ENCODE measurements at places on chromosomes 7 and 10.
A peak's percentile ranks its signal among the peaks of the same experiment; 100 is the strongest.

DNA sequence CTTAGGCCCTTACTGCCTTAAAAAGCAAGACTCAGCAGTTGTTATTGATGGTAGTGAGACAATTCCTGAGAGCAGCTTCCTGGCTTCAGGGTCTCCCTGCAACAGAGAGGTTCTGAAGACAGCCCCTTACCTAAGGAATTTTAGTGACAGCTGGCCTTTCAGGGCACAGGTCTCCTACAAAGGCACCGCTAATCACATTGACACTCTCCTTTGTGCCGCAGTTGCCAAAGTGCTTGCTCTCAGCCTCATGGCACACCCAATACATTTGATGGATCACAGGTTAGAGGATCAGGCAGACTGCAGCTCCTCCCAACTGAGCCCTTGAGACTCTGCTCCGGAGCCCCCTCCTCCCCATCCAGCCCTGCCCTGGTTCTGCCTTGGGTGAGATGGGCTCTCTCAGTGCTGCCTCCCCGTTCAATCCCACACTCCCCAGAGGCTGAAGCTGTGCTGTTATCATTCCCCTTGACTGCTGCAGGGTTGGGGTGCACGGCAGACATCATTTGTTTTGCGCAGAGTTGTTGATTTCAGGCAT is 198.2 kb downstream of the EMX2 start:
- DNase-seq = no peak

- DNase-seq = no peak
These were observed 25.5 kb upstream of the TRIL start for GRCh38 chr7:28983396-28984190.

DNA sequence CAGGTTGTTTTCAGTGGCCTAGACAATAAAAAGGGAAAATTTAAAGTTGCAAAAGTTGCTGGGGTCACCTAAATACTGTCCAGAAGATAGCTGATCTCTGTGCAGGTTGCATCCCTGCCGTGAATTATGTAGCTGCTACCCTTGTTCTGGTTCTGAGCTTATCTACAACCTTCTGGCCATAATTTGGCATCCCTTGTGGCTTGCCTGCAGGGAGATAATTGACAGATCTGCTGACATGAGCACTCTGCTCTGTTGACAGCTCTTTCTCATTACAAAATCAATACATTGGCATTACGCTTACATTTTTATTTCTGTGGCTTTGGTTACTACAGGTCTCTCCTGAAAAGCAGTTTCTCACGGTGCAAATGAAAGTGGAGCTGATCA is 29.3 kb upstream of the HECTD2 start:
- DNase-seq = no peak

DNA sequence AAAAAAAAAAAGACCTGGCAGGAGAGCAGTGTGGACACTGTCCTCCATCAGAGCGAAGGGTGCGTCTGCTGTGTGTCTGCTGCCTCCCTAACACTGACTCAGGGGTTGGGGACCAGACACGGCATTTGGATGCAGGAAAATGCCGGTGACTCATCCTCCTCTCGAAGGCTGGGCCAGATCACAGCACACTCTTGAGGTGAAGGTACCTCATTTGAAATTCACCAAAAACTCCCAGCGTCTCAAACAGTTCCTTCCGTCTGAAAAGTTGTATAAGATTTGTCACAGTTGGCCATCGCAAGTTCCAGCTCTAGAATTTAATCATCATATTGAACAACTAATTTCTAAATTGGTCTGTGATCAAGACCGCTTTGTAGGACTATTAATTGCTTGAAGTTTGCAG is 118.1 kb upstream of the LYZL2 start:
- DNase-seq = no peak

- peak; percentile 60 for DNase-seq
These were observed 106.2 kb upstream of the KCTD7 start for GRCh38 chr7:66522518-66522917.

DNA sequence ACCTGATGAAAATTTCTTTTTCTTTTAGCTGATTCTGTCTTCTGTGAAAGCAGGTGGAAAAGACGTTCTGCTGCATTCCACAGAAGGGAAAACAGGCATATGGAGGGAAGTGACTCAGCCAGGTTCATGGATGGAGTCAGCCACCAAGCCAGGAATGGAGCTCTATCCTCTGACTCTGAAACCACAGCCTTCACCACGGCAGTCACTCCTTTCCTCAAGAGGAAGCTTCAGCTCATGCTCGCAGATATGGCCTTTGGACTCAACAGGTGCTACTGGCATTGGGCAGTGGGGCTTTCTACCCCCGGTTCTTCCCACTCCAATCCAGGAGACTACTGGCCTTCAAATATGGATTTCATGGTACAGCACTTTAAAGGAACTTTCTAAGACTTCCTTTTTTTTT is 11.5 kb upstream of the PLAU start:
- DNase-seq = no peak

- no peak for DNase-seq
These were observed 24.5 kb downstream of the XPNPEP1 start for GRCh38 chr10:109898666-109899355.

DNA sequence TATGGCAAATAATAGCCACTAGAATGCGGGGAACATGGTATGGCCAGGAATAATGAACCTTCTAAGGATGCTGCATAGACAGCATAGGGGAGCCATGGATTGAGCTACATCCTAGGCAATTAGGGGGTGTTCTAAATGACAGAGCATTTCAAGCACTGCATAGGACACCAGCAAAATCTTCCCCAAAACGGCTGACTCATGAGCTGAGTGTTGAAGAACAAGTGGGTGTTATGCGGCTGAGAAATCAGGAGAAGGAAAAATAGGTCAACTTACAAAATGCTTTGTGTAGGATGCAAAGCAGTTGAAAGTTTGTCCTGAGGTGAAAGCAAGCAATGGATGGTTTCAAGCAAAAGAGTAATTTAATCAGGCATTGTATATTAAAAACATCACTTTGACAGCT is 1023.5 kb upstream of the C7orf33 start:
- DNase-seq = no peak

GRCh38 chr7:55085511-55086412 is 66.9 kb downstream of the EGFR start:
- DNase-seq = peak; percentile 13

- no peak for DNase-seq
These were observed 229.3 kb upstream of the KMT2E start for GRCh38 chr7:104784686-104785085.

DNA sequence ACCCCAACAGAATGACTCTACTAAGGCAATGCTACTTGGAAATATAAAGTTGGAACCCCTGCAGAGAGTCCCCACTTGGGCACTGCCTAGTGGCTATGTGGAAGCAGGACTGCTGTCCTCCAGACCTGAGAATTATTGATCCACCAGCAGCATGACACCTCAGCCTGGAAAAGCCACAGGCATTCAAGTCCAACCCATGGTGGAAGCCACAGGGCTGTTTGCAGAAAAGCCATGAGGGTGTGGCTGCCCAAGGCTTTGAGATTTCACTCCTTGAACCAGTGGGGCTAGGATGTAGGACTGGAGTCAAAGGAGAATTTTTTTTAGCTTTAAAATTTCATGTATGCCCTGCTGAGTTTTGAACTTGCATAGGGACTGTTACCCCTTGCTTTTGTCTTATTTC is 13.6 kb upstream of the GHRHR start:
- no peak for DNase-seq

DNA sequence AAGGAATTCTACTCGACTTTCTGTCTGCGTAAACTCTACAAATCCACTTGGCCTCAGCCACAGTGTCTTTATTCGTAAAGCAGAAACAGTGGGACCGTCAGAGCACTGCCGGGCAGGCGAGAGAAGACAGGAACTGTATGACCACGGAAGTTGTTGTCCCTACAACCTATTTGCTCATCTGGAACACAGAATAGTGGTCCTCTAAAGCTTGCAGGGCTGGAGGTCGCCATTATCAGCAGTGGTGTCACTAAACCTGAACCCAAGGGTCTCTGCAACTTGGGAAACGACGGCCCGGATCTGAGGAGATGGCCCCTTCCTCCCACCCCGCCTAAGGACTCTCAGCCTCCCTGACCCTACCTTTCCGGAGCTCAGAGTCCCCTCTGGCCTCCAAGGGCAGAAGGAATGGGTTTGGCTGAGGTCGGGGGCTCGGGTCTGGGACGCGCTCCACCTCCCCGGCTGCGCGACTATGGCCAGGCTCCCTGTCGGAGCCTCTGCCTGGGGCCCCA is 442 bp downstream of the STYXL1 start:
- peak; percentile 56 for DNase-seq

- no peak for DNase-seq
These were observed 5.4 kb downstream of the TBATA start for GRCh38 chr10:70779511-70780369.

GRCh38 chr10:123146013-123146893 is 1.7 kb upstream of the HMX2 start:
- no peak for DNase-seq

DNA sequence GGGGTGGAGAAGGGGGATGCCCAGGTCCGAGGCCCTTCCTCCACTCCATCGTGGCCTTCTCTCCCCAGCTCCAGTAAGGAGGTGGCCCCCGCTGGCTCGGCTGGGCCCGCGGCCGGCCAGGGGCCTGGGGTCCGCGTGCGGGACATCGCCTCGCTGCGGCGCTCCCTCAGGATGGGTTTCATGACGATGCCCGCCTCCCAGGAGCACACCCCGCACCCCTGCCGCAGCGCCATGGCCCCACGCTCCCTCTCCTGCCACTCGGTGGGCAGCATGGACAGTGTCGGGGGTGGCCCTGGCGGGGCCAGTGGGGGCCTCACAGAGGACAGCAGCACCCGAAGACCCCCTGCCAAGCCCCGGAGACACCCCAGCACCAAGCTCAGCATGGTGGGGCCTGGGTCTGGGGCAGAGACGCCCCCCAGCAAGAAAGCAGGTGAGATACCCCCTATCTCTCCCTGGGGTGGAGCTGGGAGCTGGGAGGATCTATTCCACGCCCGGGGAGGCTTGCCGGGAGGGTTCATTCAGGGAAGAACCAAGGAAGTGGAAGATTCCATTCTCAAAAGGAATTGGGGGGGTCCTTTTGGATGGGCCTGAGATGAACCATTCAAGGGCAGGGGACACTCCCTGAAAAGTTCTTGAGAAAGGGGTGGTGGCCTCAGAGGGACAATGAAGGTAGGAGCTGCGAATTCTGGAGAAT is 3.2 kb downstream of the NYAP1 start:
- no peak for DNase-seq

DNA sequence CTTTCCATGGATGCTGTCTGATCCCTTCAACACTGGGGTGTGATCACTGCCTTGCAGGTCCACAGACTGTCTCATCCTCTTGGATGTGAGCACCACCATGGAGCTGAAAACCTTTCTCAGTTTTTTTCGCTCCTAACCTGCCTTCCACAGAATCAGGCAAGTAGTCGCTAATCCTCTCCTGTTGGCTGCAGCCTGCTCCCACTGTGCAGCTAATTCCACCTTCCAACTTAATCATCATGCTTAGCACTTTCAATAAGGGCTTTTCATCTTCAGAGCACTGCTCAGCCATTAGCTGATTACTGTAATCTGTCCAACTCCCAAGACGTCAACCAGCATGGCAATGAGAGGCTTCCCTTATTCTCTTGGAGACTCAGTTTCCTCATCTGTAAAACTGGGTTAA is 15.1 kb upstream of the CDH23 start:
- DNase-seq = no peak

DNA sequence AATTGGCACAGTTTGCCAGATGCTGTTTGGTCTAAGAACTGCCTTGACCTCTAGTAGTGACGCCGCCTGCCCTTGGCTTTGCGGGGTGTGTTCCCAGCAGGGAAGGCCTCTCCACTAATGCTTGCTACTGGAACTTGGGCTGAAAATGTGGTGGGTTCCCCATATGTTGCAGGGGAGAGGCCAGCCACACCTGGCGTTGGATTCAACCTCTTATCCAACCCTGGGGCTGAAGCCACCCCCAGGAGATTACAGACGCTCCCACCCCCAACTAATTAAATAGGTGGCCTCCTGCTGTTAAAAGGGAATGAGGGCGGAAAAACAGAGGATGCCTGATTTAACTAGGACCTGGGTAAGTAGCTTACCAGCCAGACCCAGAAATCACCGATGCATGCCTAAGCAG is 19.2 kb upstream of the ATOH7 start:
- DNase-seq = no peak

DNA sequence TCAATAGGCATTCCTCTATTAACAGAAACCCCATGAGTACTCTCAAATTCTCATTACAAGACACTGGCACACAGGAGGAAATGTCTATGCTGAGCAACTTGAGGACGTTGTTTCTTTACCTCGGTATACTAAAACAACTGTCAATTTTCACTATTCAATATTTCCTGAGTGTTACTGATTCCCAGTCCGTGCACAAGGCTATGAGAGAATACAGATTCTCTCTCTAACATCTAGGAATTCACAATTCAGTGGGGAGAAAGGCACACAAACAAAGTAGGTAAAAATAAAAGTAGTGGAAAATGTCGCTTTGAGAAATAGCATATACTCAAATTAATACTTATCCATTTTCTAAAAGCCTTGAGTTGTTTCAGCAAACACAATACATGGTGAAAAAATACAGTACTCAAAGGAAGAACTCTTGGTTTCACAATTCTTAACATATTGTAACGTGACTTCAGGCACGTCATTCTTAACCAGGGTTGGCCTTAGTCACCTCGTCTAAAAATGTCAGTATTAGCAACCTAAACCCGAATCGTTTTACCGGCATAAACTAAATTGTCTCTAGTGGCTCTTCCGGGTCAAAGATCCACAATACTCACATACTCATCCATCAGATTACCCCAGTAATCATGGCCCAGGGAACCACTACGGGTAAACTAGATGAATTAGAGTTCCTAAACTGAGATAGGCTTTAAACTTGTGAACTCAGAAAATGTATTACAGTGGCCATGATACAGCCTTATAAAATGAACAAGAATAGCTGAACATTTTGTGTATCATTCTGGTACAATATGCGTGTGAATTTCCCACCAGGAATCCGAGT is 1.5 kb downstream of the IPMK start:
- DNase-seq = peak; percentile 84

- DNase-seq = peak; percentile 48
These were observed 1.5 kb downstream of the PTPN12 start for GRCh38 chr7:77538281-77539212.

DNA sequence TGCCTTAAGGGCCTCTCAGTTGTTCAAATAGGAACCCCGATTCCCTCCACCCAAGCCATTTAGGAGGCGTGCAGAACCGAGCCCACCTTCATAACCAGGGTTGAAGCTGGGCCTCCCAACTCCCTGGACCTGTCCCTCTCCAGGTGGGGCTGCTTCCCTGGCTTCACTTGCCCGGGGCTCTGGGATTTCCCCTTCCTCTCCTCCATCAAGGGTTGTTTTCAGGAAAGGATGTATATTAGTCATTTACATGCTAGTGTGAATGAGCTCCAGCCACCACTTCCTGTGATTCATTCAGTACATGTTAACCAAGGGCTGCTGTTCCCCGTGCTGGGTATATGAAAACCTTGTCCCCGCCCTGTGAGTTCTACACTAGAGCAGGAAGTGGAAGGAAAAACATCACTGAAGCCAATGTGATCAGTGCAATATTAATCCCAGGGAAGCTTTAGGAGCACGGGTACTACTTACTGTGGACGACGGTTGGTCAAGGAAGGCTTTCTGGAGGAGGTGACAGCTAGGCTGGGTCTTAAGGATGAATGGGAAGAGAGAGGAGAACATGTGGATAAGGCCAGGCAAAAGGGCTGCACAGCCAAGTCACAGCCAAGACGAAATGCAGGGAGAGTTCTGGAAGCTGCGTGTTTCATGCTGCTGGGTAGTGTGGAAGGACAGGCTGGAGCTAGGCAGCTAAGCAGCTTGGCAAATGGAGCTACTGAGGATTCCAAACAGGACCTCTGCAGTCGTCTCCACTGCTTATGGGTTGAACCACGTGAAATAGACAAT is 150.1 kb upstream of the SHH start:
- no peak for DNase-seq

- no peak for DNase-seq
These were observed 13.9 kb downstream of the PCLO start for GRCh38 chr7:83148776-83149175.

- DNase-seq = no peak
These were observed 642.0 kb downstream of the SDK1 start for GRCh38 chr7:3942816-3943745.
